CD4-positive, alpha-beta T cell treated with Interleukin-15 for 4 hours (primary cell): ENCODE measurements at places on chromosomes 6 and 20.

DNA sequence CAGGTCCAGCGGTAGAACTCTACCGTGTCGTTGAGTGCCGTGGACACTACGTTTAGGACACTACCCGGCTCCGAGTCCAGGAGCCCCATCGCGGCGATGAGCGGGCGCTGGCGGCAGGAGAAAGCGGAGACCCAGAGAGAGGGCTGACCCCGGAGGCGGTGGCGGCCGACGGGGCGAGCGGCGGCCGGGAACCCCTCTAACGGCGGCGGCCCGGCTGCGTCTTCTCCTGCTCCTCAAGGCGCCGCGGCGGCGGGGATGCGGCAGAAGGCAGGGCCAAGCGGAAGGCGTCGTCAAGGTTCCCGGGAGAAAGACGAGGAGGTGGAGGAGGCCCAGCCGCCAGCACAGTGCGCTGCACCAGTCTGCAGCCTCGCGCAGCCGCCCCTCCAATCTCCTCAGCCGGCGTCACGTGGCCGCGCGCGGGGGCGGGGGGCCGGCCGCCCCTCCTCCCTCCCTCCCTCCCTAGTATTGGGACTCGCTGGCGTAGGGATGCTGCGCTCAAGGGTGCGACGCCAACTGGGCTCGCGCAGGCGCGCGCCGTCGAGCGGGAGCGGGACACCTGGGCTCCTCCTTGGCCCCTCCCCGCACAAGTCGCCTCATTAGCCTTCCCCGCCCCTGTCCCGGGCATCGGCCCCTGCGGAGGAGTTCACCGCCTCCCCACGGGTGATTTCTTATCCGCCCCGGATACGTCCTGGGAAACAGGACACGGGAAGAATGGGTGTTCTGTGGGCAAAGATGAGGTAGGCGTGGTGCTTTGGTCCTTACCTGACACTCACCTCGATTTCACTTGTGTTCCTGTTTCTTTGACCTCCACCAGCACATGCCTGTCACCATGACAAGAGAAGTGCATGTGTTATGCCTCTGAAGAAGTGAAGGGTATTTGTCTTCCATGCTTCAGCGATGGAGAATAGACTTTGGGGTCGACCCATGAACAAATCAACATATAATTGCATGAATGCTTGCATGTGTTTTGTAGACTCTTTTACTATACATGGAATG is at the start of gene ELOVL4:
Gene ELOVL4 (minus strand): TSS at position 363 of the 996 bp plus-strand sequence. CDS start 274 bp downstream, at position 89.
- peak; percentile 68 for DNase-seq

DNA sequence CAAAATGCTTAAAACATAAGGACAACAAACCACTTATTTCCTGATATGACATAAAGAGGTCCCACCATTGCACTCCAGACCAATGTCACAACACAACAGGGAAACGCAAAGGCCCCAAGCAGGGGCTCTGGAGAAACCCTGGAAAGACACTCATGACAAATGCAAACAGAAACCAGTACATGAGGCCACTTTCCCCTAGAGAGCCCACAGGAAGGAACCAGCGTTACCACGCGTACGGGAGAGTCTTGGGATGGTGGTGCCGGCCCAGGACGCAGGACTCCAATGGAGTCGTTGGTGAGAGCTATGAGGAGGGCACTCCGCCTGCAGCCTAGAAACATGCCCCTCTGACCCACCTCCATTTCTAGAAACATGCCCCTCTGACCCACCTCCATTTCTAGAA is 20.2 kb downstream of the GMEB2 start:
- no peak for DNase-seq

- no peak for DNase-seq
Measured at GRCh38 chr6:35230950-35231349, 17.2 kb downstream of the SCUBE3 start.

GRCh38 chr20:25489221-25489871 is 81.9 kb downstream of the GINS1 start:
- DNase-seq, result no peak

DNA sequence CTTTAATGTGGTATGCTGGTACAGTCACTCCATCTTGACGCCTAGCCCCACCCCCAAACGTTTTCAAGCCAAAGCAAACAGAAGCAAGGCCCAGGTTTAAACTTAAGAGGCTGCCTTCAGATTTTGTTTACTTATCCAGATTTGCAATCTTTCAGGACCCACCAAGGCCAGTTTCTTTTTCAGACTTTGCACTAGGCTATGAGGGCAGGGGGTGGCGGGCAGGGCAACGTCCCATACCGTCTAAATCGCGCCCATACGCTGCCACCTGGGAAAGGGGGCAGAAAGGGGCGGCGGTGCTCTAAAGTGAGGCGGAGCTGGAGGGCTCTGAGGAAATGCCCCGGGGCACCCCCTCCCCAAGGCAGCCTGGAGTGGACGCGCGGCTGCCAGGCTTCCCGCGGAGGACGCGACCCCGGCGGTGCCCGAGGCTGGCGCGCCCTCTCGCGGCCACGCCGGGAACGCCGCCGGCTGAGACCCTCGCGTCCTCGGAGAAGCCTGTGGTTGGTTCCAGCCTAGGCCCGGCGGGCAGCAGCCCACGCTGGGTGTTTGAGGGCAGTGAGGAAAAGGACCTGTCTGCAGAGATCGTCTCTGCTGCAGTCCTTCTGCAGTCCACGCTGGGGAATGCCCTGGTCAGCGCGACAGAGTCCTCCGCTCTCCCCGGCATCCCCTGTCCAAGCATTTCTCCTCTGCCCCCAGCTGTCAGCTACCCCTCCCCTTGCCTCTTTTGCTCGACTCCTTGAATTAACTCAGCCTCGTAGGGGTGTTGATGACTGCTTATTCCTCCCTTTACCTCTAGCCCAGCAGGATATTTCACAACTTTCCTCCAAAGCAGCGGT is 129.2 kb upstream of the PRND start:
- DNase-seq, result peak; percentile 34

- no peak for DNase-seq
Measured at GRCh38 chr20:5070570-5070969, 49.2 kb downstream of the PCNA start.

- DNase-seq, result no peak
Measured at GRCh38 chr6:161434921-161435747, 161.3 kb upstream of the AGPAT4 start.

- peak; percentile 3 for DNase-seq
Measured at GRCh38 chr6:69232911-69233448, 563.8 kb downstream of the LMBRD1 start.

- no peak for DNase-seq
Measured at GRCh38 chr6:170207586-170208181, 83.2 kb downstream of the DLL1 start.

DNA sequence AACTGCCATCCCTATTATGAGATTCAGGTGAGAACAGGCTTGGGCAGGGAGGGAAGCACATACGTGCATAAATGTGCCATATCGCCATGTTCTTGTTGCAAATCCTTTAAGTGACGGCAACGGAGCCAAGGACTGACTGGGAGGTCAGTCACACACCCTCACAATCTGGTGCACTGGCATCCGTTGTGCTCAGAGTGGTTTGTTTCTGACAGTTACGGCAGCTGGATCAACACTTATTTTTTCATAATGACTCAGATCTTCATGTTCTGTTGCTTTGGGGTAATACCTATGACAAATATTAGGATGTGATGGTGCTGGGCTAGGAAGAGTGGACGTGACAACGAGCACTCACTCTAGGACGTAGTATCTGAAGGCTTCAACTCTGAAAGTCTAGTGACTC is 56.2 kb upstream of the PREP start:
- DNase-seq, result peak; percentile 43

DNA sequence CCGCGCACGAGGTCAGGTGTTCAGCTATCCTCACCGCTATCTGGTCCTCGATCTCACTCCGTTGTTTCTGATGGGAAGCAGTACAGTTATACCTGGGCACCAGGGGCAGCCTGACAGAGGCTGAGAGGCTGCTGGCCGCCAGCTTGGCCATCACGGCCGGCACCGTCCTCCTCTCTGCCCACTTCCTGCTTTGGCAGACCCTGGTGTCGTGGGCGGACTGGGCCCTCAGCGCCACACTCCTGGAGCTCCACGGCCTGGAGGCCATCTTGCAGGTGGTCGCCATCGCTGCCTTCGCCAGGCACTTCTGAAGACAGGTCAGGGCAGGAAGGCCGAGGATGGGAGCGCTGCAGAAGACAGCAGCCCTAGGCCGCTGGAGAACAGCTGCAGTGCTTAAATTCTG is 35.2 kb downstream of the NHSL1 start:
- no peak for DNase-seq

DNA sequence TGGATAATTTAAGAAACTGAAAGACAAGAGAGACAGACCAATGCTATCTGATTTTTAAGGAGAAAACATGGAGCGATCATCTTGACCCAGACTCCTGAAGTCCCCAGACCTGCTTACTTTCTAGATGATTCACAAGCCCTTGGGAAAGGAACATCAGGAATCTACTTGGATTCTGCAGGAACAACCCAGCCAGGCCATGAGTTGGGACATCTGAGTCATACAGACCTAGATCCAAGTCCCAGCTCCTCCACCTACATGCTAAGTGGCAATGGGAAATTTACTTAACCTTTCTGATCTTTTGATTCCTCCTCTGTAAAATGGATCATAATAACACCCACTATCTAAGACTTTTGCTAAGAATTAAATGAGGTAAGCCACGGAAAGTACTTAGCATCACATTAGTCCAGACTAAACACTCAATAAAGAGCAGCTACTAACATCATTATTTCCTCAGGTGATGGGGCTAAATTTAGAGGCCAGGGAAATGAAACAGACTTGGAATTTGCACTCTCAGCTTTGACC is 61.0 kb upstream of the MAFB start:
- no peak for DNase-seq

- no peak for DNase-seq
Measured at GRCh38 chr20:25278636-25279361, 30.9 kb downstream of the PYGB start.

DNA sequence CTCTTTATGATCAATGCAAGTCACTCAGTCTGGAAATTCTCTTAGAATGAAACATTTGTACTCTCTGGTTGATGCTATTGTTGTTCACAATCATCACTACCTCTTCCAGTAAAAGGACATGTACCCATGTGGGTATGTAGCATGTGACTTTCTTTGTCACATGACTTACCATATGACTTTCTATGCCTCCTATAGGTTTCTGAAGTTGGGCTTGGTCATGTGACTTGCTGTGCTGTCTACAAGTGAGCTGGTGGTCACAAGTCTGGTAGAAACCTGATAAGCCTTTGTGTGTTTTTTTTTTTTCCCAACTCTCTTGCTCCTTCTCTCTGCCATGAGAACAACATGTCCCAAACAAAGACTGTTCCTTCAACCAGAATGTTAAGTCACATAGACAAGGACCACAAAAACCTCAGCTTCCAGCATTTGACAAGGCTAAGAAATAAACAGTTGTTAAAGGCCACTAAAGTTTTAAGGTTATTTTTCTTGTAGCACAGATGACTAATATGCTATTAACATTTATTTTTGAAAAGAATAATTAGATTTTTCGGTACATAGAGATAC is 379.2 kb upstream of the SLC35B3 start:
- no peak for DNase-seq

DNA sequence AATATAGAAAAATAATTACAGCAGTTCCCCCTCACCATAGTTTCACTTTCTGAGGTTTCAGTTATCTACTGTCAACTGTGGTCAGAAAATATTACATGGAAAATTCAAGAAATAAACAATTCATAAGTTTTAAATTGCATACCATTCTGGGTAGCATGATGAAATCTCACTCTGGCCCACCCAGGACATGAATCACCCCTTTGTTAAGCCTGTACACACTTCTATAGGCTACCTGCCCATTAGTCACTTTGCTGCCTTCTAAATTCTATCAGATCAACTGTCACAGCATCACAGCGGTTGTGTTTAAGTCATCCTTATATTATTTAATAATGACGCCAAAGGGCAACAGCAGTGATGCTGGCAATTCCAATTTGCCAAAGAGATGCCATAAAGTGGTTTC is 140.3 kb upstream of the RUNX2 start:
- DNase-seq, result no peak

- no peak for DNase-seq
Measured at GRCh38 chr6:147400968-147401367, 107.5 kb upstream of the SAMD5 start.

DNA sequence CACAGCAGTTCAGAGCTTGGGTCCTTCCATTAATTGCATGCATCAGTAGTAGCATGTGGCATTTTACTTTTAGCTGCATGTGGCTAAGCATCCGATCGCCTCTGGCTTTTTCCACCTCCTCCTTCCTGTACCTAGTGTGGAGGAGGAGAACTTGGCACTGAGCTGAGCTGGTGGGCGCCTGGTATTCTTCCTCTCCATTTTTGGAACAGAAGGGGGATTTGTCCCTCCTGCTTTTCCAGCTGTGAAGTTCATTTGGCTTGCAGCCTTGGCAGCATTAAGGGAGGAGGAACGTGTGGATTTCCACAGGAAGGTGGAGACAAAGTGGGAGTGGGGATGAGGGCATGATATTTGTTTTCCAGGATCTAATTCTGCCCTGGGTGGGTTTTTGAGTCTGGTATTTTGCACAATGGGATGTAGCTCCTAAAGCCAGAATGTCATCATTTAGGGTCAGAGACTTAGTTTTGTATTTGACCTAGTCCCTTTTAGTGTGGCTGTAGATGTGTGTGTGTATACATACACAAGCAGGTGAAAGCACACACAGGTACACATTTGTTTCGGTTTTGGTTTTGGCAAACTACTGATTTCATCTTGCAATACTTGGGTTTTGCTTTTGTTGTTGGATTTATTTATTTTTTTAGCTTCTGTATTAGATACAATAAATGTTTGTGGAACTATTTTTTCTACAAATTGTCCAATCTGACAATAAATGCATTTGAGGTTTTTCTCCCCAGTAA is 90.0 kb downstream of the SASH1 start:
- no peak for DNase-seq

- DNase-seq, result no peak
Measured at GRCh38 chr6:81997090-81997926, 244.8 kb upstream of the TENT5A start.

DNA sequence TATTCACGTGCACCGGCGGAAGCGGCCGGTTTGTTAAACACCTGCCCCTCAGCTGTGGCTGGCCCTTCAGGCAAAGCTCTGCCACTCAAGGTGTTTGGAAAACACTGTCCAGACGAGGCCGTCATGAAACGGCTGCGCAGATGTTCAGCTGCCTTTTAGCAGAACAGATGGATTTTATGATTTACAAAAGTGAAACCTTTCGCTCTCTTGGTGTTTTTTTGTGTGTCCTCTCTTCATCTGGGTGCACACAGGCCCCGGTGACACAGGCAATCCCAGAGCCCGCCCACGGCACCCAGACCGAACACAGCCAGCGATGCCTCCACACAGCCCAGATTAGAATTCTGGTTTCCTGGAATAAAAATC is 397.0 kb downstream of the SMOC2 start:
- DNase-seq, result no peak

- no peak for DNase-seq
Measured at GRCh38 chr6:41373919-41374617, 38.7 kb downstream of the NCR2 start.

DNA sequence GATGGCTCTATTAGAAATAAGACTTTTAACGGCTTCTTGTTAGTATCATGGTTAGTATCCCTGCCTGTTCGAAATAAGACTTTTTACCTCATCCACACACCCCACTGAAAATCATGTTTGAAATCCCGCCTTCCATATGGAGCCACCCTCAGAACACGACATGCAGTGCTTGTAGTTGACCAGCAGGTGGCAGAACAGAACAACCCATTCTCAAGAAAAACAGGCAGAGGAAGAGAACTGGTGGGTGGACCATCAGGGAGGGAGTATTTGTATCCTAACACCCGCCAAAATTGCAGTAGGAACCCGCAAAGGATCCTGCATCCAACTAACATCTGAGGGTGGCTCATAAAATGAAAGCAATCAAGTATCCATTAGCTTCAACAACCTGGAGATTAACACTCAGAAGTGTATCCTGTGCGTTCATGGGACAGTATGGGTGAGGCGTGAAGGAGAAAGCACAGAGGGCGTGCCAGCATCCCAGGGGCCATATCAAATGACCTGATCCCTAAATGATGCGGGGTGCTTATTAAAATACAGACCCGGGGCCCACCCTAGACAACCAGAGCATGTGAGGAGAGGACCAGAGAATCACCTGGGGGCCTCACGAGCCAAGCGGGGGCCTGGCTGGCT is 89.6 kb upstream of the NHSL1 start:
- DNase-seq, result peak; percentile 61
